Thyroid gland (tissue), 4 donors: ENCODE measurements at places on chromosomes 7 and 10.

- H3K4me1 ChIP-seq: peaks cover 1% of the 10 kb centered on the region
- H3K27ac ChIP-seq: no peak overlapping the region
- no peaks in the 10 kb centered on the region for H3K27me3 ChIP-seq
- DNase-seq: no peak
- no peaks in the 10 kb centered on the region for H3K36me3 ChIP-seq
Measured at GRCh38 chr10:74300666-74301065, 149.6 kb downstream of the ADK start.

DNA sequence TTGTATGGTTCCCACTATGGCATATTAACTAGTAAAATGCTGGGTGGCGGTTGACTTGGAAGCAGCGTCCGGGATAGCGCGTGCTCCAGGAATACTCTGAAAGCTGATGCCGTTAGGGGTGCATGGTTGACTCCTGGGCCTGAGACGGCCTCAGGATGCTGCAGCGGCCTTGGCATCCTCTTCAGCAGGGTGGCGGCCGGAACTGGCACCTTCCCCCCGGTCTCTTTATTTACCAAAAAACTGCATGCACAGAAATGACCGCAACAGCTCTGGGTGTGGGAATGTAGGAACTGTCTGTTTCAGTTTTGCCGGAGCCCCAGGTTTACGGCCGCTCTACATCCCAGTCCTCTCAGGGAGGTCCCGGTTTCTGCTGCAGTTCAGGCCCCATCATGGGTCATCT lies 28.8 kb downstream of the PFKP start:
- H3K4me3 ChIP-seq: no peak overlapping the region
- H3K4me1 ChIP-seq: peaks cover 30% of the 10 kb centered on the region
- no peaks in the 10 kb centered on the region for H3K27me3 ChIP-seq
- DNase-seq: no peak
- H3K36me3 ChIP-seq: no peaks in the 10 kb centered on the region

GRCh38 chr7:64775289-64775688 lies 18.9 kb upstream of the ZNF138 start:
- no peaks in the 10 kb centered on the region for H3K4me1 ChIP-seq
- H3K4me3 ChIP-seq: no peak overlapping the region
- no peaks in the 10 kb centered on the region for H3K36me3 ChIP-seq
- no peak for DNase-seq

DNA sequence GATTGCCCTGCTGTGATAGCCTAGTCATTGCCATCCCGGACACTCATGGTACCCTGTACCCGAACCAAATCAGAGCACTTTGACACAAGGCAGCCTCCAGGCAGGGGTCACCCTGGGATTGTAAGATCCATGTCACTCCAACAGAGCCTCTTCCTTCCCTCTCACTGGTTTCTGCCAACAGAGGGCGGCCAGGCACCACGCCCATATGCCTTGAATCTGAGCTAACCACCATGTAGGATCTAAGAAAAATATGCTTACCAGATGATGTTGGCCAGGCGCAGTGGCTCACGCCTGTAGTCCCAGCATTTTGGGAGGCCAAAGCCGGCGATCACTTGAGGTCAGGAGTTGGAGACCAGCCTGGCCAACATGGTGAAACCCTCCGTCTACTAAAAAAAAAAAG lies 389.2 kb upstream of the KLF6 start:
- no peak overlapping the region for H3K4me3 ChIP-seq
- no peaks in the 10 kb centered on the region for H3K27me3 ChIP-seq
- no peak for DNase-seq
- no peaks in the 10 kb centered on the region for H3K36me3 ChIP-seq

- no peak overlapping the region for H3K4me3 ChIP-seq
- H3K27ac ChIP-seq: no peak overlapping the region
- H3K4me1 ChIP-seq: no peaks in the 10 kb centered on the region
Measured at GRCh38 chr10:113261161-113261560, 291.7 kb upstream of the HABP2 start.

GRCh38 chr7:47405921-47406800 lies 175.8 kb downstream of the TNS3 start:
- H3K27me3 ChIP-seq: no peaks in the 10 kb centered on the region
- H3K36me3 ChIP-seq: no peaks in the 10 kb centered on the region
- H3K4me3 ChIP-seq: no peak overlapping the region
- peaks cover 38% of the 10 kb centered on the region for H3K4me1 ChIP-seq
- peak; percentile 95 for DNase-seq

DNA sequence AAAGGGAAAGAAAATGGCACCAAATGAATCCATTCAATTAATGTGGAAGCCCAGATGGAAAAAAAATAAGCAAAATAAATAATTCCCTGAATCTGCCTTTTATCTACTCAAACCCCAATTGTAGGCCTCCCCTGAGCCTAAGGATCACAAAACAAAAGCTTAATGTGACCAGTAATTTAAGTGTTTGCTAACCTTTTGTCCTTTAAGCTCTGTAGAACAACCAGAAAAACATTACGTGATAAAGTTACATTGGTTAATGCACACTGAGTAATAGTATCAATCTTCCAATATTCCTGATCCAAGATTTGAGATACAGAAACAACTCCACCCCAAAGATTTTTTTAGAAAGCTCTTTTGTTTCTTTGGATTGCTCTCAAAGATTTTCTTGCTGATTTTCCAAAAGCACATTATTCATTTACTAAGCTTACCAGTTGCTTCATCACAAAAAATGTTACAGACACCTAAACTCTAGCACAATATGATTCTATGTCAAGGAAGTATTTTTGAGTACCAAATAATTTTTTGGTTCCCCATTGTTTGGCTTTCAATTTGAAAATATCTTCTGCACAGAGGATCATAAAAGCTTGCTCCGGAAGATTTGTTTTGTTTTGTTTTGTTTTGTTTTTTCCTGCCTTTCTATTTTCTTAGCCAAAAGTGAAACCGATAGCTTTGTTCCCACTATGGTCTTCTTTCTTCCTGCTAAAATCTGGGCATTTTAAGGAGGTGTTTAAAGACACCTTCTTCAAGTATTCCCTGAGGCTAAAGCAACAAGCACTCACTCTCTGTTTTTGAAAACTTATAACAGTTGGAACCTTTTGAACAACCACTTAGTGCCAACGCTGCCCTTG lies 54.2 kb downstream of the TRIL start:
- no peaks in the 10 kb centered on the region for H3K27me3 ChIP-seq
- no peak overlapping the region for H3K27ac ChIP-seq
- H3K4me3 ChIP-seq: no peak overlapping the region
- DNase-seq: no peak
- H3K36me3 ChIP-seq: no peaks in the 10 kb centered on the region
- no peaks in the 10 kb centered on the region for H3K4me1 ChIP-seq

DNA sequence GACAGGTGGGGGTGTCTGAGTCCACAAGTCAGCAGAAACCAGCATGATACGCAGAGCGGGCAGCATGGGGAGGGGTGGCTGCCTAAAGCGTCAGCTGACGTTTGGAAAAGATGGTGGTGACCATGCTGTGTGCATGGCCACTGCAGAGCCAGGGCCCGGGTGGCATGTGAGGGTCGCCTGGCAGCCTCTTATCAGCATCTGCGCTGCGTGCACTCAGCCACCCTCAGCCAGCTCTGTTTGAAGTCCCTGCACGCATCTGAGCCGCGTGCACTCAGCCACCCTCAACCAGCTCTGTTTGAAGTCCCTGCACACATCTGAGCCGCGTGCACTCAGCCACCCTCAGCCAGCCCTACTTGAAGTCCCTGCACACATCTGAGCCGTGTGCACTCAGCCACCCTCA lies 61.5 kb downstream of the WDR37 start:
- H3K4me1 ChIP-seq: no peaks in the 10 kb centered on the region
- H3K27ac ChIP-seq: no peak overlapping the region
- no peak for DNase-seq
- H3K4me3 ChIP-seq: no peak overlapping the region
- no peaks in the 10 kb centered on the region for H3K27me3 ChIP-seq

DNA sequence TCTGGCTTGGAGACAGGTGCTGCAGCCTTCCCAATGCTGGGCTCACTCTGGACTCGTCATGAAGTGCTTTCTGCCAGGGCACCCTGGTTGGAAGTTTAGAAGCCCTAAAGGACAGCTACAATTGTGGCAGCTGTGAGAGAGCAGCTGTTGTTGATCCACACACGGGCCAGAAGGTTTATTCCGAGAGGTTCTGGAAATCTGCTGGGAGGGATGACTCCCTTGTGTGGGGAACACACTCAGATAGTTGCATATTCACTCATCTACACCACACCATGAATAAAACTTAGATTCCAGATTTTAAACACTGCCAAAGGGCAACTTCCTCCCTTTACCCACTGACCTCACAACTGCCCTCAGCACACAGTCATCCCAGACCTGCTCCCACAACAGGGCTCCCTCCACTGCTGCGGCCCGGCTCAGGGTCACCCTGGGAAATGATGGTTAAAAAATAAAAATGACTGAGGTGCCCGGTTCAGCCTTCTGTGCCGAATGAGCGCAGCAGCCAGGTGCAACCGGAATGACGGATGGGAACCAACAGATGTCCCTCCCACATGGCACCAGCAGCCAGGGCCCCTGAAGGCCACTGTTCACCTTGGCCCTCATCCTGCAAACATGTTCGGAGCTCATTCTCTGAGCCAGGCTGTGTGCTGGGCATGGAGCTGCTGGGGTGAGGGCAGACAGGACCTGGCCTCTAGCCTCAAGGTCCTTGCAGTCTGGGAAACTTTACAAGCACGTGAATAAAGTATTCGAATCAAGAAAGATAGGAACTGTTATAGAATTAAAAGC lies 40.2 kb downstream of the ASB13 start:
- no peak overlapping the region for H3K4me3 ChIP-seq
- no peak for DNase-seq
- no peaks in the 10 kb centered on the region for H3K27me3 ChIP-seq
- no peaks in the 10 kb centered on the region for H3K36me3 ChIP-seq

DNA sequence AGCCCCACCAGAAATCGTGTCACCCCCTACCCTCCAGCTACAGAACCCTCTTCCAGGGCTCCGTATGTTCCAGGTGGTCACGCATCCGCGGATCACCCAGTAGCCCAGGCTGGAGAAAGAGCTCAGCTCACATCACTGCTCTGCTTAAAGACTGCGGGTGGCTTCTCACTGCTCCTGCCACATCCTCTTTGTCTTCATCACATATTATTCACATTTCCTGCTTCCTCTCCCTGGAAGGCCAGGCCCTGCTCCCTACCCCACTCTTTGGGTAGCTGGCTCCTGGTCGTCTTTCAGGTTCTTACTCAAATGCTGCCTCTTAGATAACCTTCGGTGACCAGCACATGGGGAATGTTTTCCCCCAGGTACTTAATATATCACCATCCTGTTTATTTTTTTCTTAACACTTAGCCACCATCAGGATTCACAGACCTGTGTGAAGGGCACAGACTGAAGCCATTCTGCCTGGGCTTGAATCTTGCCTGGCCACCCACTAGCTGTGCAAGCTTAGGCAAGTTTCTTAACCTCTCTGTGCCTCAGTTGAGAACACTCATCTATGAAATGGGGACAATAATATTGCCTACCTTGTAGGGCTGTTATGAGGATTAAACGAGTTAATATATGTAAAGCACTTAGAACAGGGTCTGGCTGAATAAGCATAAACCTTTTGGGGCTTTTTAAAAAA lies 307.8 kb downstream of the PRPF18 start:
- H3K4me3 ChIP-seq: no peak overlapping the region
- H3K36me3 ChIP-seq: no peaks in the 10 kb centered on the region
- DNase-seq: no peak
- H3K4me1 ChIP-seq: peaks cover 15% of the 10 kb centered on the region

DNA sequence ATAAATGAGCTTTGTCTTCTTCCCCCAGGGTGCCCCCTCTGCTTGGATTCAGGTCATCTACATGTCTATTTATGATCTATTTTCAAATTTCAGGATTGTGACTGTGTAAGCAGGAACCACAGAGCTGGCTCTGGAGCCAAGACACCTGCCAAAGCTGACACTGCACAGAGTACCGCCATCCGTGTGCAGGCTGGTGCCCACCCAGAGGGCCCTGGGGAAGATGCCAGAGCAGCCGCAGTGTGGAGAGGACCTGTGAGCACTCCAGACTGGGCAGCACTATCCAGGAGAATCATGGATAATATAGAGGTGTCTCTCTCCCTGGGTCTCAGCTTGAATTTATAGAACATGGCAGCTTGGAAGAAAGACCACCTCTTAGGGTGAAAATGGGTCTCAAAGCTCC lies 577.5 kb downstream of the GRID1 start:
- no peak for DNase-seq
- no peaks in the 10 kb centered on the region for H3K27me3 ChIP-seq
- no peak overlapping the region for H3K4me3 ChIP-seq

DNA sequence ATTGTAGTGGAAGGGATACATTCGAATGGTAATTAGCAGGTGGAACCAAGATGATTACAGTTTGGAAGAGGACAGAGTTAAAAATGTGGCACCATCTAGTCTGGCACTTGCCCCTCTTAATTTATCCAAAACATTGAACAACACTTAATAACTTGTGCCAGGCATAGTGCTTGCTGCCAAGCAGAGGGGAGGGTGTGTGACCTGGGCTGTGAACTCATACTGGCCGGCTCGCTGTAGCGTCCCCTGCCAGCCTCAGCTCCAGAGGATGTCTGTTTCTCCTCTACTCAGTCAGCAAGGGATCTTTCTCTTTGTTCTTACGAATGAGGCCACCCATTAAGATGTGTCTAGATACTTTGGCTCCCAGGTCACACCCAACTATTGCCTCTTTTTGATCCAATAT lies 179.4 kb upstream of the INHBA start:
- H3K27me3 ChIP-seq: no peaks in the 10 kb centered on the region
- no peaks in the 10 kb centered on the region for H3K36me3 ChIP-seq
- H3K4me3 ChIP-seq: no peak overlapping the region
- H3K4me1 ChIP-seq: no peaks in the 10 kb centered on the region
